ENCODE measurements at places on chromosomes 4 and X.

- DNase-seq = peak; percentile 12
Measured at GRCh38 chr4:42865572-42866189, 26.8 kb upstream of the GRXCR1 start.

- DNase-seq = no peak
Measured at GRCh38 chrX:153386097-153386496, 15.1 kb downstream of the PNMA6E start.

- DNase-seq = no peak
Measured at GRCh38 chrX:107673431-107673830, 45.1 kb downstream of the PRPS1 start.

DNA sequence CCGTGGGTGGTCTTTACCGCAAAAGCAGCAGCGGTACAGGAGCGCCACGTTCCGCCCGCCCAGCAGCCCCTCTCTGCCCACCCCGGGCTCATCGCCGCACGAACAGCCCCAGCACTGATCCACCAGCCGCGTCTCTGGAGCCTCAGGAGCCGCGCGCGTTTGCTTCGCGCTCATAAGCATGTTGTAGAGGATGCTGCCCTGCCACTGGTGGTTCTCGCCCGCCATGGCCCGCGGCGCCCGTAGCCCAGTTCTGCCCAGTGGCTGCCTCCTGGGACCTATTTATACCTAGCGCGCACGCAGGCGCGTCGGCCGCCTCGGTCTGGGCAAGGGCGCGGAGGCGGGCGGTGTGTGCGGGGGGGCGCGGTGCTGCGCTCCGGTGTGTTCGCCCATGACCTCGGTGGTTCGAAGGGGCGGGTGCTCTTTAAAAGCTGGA, at the start of gene NR0B1:
Gene NR0B1, minus strand, starts transcription at position 252 of the 433 bp plus-strand sequence. Its CDS starts 27 bp downstream, at position 225.
- DNase-seq = no peak

DNA sequence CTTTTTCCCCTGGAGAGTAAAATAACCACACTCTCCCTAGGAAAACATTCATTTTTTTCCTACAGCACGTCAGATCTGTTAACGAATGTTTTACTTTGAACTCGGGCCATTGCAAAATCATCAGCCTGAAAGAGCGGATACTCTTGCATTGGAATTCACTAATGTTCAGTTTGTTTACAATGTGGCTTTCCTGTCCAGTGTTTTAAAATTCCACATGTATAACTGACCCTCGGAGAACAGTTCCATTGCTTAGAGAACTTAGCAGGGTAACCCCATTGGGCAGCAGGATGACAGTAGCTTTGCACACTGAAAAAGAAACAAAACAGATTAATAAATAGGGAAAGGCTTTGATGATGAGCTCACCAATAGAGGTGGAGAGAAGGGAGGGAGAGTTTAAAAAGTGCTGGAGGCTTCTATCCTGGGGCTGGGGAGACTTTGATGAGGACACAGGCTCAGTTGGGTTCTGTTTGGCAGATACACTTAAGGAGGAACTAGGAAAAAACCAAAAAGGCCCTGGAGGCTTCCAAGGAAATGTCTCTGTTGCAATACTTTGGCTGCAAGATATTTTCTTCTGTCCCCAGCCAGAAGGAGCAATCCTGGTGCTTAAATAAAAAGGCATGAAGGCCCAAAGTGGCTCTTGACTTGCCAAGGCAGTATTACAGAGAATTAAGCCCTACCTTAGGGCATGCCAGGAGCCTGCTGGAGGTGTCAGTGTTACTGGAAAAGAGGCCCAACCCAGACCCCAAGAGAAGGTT, 143.1 kb downstream of the ARSF start:
- no peak for DNase-seq

DNA sequence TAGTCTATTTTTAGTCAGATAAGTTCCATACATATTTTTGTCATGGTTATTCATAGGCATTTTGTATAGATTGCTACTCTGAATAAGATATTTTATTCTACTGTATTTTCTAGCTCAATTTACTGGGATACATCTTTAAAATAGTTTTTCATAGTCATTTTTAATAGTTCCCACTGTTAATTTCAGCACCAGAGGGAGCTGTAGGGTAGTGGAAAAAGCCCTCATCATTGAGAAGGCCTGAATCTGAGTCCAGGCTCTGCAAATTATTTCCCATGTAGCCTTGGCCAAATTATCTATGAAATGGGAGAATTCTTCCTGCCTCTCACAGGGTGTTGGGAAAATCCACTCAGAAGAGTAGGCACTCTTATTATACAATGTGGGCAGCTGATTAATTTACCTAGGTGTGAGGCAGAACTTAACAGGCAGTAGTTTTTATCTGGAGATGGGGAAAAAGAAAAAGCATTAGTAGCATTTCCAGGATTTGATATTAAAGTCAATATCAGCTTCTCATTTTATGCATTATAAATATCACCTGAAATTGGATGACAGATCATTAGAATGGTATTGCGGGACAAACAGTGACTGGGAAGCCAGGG, 102.9 kb upstream of the PAQR3 start:
- no peak for DNase-seq

GRCh38 chrX:148540114-148540513, 39.7 kb downstream of the AFF2 start:
- DNase-seq = no peak

GRCh38 chr4:129098531-129099001, 2.6 kb downstream of the C4orf33 start:
- no peak for DNase-seq

DNA sequence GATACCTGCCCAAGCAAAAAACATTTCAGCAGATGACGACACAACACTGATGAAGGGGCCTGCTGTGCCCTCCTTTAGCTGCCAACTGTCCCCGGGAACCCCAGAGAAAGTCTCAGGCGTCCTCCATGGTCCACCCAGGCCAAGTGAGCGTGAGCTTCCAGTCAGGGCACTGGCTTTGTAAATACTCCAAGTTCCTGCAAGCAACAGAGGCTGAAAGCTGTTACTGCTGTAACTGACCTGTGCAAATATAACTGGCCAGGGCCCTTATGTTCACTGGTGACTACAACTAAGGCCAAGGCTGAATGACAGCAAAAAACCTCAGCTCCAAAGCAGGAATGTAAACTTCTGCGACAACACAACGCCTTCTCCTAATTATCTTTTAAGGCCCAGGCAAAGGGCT, 8.2 kb downstream of the WDR1 start:
- no peak for DNase-seq

DNA sequence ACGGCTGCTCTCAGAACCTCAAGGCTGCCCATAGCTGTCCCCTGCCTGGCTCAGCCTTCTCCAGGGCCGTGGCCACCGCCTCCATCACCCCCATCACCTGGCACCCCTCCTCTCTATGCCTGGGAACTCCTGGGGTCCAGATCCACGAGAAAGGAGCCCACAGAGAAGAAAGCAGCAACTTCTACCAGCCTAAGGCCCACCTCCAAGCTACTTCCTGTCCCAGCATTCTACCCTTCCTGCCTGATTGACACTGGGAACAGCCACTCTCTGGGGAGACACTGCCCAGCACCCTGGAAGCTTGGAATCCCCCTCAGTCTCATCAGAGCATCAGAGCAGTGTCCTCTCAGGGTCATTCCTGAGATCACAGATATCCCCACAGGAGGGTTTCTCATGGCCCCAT, 36.9 kb upstream of the PROM1 start:
- DNase-seq = no peak

DNA sequence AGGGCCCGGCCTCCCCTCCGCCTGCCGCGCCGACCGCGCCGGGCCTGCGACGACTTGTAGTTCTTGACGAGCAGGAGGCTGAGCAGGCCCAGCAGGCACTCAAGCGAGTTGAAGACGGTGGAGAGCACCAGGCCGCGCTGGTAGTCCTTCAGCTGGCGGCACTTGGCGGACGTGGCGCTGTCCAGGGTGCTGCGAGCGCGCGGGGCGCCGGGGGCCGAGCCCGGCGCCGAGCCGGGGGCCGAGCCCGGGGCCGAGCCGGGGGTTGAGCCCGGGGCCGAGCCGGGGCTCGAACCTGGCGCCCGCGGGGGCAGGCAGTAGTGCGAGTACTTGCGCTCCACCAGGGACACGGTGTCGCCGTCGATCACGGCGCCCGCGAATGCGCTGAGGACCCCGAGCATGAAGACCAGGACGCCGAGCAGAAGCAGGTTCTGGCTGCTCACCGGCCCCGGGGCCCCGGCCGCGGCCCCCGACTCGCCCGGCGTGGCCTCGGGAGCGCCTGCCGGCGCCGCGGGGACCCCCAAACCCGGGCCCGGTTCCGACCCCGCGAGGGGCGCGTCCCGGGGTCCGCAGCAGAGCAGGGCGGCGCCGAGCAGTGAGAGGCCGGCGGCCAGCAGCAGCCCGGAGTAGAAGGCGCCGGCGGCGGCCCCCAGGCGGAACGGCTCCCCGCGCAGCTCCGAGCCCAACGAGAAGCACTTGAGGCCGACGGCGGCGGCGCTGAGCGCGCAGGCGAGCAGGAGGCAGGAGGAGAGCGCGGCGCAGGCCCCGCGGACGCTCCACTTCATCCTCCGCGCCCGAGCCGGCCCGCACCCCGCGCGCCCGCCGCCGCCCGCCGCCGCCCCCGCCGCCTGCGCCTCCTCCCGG, 584 bp downstream of the TMEM271 start:
- DNase-seq = peak; percentile 25

DNA sequence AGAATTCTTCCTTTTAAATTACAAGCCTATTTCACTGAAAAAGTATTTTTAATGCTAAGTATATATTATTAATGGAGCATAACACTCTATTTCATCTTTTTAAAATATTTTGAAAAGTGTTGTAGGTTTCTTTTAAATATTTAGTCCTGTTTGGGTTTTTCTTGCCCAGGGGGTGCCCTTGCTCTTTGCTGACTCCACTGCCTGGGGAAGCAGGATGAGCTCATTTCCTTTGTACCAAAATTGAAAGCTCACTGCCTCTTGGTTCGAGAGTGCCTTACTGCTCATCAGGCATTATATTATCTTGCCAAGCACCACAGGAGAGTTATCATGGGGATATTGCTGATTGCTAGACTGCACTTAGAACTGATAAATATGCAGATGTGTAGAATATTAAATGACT, 819.2 kb downstream of the PCDH18 start:
- no peak for DNase-seq
